Kasumi-1 (cell line): ENCODE measurements at places on chromosomes 12 and 14.

GRCh38 chr14:77120771-77121743, 20.5 kb downstream of the ZDHHC22 start:
- DNase-seq, result no peak

DNA sequence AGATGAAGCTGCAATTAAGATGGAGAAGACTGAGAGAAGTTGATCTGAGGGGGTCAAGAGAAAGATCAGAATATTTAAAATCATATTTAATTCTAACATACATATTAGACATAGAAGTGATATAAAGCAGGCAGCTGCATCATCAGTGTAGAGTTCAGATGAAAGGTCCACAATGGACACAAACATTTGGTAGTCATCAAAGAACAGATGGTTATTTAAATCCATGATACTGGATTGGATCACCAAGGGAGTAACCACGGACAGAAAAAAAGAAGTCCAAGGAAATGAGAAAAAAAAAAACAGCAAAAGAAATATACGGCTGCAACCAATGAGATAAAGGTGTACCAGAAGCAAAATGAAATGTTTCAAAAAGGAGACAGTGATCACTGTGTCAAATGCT, 20.1 kb downstream of the NOVA1 start:
- DNase-seq, result no peak

DNA sequence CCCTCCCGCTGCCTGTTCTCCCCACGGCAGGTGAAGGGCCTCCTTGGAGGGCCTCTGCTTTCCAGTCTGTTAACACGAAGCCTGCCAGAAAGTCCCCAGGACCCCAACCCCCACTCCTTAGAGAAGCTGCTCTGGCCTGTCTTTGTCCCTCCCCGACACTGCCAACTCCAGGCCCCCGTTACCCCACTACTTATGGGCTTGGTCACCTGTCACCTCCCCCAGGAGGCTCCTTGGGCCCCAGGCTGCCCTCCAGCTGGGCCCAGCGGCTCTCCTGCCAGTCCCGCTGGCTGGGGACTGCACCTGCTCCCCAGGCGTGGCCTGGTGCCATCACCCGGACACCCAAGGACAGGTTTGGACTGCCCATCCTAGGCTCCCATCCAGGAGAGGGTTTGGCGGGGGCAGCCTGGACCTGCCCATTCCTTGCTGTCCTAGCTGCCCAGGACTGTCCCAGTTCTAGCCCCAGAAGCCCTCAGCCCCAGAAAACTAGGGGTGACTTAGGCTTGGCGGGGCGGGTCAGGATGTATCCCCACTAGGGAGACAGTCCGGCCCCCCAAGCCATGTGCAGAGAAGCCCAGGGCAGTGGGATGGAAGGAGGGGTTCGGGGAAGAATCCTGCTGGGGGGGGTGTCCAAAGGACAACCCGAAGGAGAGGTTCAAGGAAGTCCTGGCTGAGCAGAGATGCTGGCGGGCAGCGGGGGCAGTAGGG, 155.7 kb upstream of the C14orf180 start:
- no peak for DNase-seq

- peak; percentile 49 for DNase-seq
Observed at GRCh38 chr12:57452937-57453509, 2.1 kb upstream of the INHBE start.

DNA sequence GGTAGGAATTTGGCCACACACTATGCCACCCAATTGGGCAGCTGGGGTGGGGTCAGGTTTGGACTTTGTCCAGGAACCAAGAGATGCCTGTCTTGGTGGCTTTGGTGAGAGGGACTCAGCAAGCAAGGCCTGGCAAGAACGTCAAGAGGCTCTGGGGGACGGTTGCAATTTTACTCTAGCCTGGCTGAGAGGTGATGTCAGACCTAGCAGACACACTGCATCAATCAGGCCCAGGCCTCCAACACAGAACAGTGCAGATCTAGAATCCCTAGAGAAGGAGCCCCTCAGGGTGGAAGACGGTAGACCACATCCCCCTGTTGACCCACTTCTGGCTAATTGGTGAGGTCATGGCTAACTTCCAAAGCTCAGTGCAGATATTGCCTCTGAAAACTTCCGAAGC, 1.6 kb upstream of the UNC119B start:
- no peak for DNase-seq

DNA sequence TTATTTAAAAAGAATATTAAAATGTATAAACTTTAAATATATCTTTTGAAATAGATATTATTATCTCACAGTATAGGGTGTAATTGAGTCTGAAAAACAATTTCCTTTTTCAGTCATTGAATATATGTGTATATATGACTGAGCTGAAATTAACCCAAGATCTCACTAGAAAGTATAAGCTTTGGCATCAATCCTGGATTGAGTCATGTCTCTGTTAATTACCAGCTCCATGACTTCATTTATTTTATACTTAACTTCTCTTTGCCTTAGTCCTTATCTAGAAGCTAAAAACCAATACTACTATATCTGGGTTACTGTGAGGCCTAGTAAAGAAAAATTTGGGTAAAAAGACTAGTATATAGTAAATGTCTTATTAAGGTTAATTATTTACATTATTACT, 1020.3 kb downstream of the LRFN5 start:
- DNase-seq, result no peak

DNA sequence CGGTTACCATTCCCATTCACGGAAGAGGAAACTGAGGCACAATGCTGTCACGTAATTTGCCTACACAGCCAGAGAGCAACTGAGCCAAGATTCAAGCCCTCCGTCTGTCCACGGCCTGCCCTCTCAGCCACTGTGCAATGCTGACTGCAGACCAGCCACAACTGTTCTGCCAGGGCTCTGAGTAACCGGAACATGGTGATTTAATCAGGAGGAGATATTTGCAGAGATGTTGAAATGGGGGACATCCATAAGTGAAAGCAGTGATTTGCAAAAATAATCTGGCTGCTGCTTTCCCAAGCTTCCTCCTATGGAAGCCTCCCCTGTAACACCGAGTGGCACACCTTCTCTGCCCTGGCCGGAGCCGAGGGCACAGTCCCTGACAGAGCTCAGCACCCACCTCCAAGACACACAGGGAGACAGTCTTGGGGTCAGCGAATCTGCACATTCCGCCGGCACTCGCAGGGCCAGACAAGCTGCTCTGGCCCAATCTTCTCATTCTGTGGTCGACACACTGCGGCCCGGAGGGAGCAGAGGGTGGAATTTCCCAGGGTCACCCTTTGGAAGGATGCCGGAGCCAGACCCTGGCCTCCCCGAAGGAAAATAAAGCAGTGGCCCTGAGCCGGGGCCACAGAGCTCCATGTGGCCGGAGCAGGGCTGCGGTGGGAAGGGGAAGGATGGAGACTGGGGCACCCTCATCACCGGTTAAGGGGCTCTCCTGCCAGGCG, 158.2 kb upstream of the DIO3 start:
- DNase-seq, result no peak

GRCh38 chr14:94125659-94126418, 3.6 kb downstream of the IFI27L2 start:
- no peak for DNase-seq

- peak; percentile 66 for DNase-seq
Observed at GRCh38 chr12:82326905-82327503, 31.2 kb downstream of the CCDC59 start.

DNA sequence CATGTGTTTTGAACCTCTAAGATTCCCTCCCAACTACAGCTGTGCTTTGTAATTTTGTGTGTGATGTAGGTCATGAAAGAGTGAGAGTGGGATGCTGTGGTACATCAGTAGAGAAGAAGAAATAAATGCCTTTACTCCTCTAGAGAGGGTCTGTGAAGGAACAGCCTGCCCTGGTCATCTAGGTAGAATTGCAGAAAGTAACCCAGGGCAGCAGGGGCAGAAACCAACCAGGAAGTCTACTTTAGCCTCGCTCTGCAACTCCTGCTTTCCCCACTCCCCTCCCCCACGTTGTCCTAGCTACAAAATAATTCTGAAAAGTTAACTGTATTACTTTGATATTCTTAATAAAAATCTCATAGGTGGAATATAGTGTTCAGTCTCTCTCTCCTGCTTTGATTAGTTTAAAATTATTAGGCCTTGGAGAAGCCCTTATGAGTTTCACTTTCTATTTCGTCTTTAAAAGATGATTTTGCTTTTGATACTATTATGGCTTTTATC, 7.5 kb downstream of the TBK1 start:
- DNase-seq, result no peak

GRCh38 chr12:108241986-108242703, 97.0 kb downstream of the CMKLR1 start:
- DNase-seq, result no peak

- DNase-seq, result no peak
Observed at GRCh38 chr12:52946797-52947547, 1.9 kb upstream of the KRT18 start.

- DNase-seq, result no peak
Observed at GRCh38 chr12:94753036-94753679, 102.8 kb upstream of the TMCC3 start.

- no peak for DNase-seq
Observed at GRCh38 chr12:1559676-1560091, 34.7 kb downstream of the FBXL14 start.

DNA sequence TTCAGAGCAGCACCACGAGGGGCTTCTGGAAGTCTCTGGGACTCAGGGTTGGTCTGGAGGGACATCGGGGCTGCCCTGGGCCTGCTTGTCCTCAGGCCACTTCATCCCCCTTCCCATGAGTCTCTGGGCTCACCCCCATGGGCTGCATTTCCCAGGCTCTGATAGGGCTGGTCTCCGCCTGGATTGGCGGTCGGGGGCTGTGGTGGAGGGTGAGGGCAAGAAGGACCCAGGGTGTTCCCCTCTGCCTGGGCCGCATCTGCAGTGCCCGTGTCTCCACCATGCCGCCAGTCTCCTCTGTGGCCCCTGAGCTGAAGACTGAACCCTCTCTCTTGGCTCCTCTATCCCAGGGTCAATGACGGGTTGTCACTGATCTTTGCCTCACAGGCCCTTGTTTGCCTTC, 242.1 kb downstream of the ADGRD1 start:
- no peak for DNase-seq

GRCh38 chr12:108305520-108305919, 33.6 kb downstream of the CMKLR1 start:
- DNase-seq, result no peak
